ENCODE measurements at places on chromosomes 12 and 14.
A peak's percentile ranks its signal among the peaks of the same experiment; 100 is the strongest.

DNA sequence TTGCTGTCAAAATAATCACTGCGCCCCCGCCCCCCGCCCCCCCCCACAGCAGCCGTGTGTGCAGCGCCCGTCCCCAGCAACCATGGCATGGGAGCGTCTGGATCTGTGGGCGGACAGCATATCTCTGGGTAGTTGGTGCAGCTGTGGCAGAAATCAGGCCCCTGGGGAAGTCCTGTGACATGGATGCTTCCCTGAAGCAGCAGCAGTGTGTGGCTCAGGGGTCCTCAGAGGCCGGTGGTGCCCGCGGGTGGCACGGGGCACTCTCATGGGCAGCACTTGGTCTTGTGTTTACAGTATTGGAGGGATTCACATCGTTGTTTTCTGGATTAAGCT is 19.2 kb downstream of the XRCC3 start:
- DNase-seq = no peak

DNA sequence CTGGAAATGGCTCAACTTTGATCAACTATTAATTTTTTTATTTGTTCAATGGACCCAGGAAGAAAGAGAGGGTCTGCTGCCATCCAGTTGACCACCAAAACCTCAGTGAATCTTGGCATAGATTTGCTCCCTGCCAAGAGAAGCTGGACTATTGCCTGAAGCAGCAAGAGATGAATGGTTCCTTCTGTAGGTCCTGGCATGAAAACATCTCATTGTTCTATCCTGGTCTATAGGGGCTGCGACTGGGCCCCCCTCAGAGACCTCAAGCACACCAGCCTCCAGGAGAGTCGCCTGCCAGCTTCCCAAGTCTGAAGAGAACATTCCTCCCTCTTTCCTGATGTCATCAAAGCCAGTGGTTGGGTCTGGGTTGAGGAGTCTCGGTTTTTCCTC is 204.9 kb downstream of the TMX1 start:
- no peak for DNase-seq

GRCh38 chr12:132326646-132327045 is 2.7 kb downstream of the GALNT9 start:
- DNase-seq = no peak

DNA sequence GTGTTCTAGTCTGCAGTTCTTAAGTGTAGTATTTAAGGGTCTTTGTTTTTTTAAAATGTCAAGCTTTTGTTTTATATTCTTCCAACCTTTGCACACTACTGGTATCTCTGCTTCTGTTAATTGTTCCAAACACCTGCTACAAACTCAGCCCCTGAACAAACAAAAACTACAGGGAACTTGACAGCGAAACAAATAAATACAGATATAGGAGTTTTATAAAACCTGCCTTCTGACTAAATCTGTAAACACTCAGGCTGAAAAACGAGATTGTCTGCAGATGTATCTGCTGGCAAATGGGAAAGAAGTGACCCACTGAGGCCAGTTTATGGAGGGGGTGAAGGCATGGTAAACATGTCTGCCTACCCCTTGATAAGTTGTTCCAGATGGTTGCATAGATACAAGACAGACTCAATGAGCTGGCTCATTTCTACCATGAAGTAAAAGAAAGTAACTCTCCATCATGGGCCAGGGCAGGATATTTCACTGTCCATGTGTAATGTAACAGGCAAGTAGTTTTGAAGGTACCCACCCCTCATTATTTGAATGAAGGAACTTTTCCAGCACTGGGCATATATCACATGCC is 75.6 kb downstream of the LMO3 start:
- DNase-seq = no peak

DNA sequence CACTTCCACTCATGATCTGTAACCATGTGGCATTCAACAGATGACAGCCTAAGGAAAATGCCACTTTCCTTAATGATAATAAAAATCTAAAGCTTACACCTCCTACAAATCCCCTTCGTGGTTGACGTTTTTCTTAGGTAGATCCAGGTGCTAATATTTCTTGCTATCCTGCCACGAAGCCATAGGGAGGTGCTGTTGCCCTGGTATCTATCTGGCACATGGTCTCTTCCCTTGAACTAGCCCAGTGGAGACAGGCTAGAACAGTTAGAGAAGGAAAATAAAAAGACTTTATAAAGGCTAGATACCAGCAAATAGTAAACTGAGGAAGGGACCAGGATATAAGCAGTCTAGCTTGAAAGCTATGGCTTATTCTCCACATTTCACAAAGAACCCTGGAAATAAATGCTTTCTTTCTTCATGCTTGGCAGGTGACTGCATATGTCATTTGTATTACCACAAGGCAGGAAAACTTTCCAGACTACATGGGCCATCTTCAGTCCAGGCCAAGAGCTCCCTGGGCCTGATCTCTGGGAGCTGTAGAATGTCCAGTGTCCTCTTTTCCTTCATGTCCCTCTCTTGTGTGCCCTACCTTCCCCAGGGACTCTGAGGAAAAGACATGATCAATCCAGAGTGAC is 15.3 kb downstream of the SPIC start:
- peak; percentile 5 for DNase-seq

GRCh38 chr12:110015132-110015531 is 15.9 kb downstream of the ANKRD13A start:
- peak; percentile 41 for DNase-seq

DNA sequence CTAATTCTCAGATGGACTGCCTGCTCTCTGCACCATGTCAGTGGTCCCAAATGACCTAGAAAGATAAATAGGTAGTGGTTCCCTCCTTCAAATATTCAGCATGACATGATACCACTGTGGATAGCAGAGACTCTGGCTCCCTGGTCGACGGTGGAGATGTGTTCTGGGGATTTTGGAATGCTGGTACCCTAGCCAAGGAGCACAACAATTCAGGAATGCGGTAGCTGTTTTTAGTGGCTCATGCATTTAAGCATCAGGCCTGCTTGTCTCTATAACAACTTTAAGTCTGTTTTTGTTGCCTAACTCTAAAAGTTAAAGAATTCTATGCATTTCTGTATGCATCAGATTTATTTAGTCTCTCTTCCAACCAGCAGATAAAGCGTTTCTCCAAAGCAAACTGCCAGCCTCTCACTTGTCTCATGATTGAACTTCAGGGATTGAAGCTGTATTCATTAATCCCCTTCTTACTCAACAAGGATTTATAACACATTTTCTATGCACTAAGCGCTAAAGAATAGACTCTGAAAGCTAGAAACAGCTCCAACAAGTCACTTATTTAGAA is 164.9 kb upstream of the BMP4 start:
- no peak for DNase-seq

DNA sequence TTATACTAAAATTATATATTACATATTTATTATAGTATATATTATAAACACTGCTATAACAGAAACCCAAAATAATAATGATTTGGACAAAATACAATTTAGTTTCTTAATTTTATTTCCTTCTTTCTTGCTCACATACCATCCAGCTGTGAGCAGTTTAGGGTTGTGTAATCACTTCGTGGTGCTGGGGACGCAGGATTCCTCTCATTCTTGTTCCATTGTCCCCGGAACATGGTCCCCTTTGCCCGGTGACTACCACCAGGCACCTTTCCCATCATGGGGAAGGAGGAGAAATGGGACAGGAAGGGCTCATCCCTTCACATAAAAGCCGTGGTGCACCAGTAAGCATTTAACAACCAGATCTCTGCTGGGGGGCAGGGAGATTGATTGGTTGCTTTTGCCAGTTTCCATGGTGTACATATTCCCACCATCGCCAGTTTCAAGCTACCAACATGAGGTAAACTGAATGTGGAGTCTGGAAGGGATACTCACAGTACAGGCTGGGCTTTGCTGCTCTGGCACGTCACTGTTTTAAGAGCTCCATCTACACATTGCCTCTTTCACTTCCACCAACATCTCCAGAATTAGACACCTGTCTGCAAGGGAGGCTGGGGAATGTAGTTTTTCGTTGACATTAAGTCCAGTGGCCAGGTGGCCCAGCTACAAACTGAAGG is 191.5 kb downstream of the TMEM132C start:
- no peak for DNase-seq

DNA sequence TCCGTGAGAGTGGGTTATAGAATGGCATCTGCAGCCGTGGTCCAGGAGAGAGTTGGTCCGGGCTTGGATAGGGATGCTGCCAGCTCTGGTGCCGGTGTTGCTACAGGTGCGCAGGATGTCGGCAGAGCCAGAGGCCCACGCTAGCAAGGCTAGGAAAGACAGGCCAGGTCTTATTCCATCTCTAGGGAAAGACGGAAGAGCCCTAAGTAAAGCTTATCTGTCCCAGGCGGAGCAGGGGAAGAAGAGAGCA is 485 bp upstream of the PSME1 start:
- DNase-seq = no peak

- DNase-seq = no peak
Observed at GRCh38 chr14:24108336-24108874, 6.2 kb upstream of the DCAF11 start.

- no peak for DNase-seq
Observed at GRCh38 chr12:121390856-121391255, 9.1 kb upstream of the RNF34 start.

GRCh38 chr12:108008163-108008905 is 120.8 kb upstream of the WSCD2 start:
- DNase-seq = no peak

GRCh38 chr12:118023301-118023860 is 6.9 kb downstream of the RFC5 start:
- DNase-seq = no peak

- no peak for DNase-seq
Observed at GRCh38 chr12:5520831-5521230, 88.9 kb downstream of the NTF3 start.

DNA sequence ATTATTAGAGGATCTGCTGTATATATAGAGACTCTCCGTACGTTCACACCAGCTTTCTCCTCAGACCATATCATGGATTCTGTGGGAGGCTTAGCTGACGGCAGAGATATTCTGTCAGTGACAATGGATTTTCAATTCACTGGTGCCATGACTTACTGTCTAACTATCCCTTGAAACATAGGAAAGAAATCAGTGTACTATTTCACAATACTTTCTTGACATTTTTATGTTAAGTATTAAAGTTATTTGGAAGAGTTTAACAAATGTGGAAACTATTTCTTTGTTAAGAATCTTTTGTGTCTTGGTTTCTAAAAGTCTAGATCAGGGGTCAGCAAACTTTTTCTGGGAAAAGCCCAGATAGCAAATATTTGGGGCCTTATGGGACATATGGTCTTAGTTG is 118.5 kb downstream of the GTF2A1 start:
- no peak for DNase-seq

DNA sequence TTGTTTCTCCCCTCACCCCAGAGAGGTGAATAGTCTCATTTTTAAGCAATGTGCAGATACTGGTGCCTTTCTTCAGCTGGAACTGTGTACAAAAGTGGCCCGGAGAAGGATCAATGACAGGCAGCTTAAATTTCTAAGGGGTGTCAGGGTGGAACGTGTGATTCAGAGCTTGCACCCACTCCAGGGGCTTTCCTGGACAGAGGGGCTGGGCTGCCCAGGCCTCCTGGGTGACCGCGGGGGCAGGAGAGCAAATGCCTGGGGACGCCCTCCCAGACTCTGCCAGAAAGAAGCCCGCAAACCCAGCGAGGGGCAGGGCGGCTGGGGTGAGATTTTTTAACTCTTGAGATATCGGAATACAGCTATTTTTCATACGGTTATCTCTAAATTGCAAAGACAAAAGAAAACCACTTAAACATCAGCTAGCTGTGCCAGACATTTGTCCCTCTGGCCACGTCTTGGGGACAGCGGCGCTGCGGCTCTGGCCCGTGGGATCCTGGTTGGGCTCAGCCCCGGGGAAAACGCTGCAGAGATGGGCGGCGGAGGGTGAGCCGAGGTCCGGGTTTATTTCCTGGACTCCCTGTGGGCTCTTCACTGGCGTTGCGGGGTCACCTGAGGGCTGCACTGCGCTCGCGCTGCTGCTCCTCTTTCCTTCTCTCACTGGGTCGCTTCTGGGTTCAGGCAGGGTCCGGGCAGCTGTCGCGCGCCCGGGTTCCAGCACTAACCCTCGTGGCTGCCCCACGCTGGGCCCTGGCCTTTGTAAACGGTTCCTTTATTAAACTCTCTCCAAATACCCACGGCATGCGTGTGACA is 35.8 kb downstream of the NFKBIA start:
- DNase-seq = no peak

- DNase-seq = no peak
Observed at GRCh38 chr12:13038491-13039161, 5.6 kb upstream of the FAM234B start.

GRCh38 chr12:47281667-47282171 is 202.0 kb upstream of the AMIGO2 start:
- no peak for DNase-seq
